ENCODE measurements at places on chromosomes 13 and 19. TPM values are rescaled to one million over a fixed set of nuclear protein-coding genes. Genes with fewer than 3 reads are reported as not detected.

GJB2 gene
- total RNA-seq: 5.3 TPM

DNA sequence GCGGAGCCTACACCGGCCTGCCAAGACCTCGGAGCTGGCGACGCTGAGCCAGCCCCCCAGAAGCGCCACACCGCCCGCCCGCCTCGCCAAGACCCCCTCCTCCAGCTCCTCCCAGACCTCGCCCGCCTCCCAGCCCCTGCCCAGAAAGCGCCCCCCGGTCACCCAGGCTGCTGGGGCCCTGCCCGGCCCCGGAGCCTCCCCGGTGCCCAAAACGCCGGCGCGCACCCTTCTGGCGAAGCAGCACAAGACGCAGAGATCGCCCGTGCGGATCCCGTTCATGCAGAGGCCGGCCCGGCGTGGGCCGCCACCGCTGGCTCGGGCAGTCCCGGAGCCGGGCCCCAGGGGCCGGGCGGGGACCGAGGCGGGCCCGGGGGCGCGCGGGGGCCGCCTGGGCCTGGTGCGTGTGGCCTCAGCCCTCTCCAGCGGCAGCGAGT lies 10.2 kb downstream of the C19orf25 start:
- no peak for DNase-seq

PROZ gene
- total RNA-seq: not detected

DNA sequence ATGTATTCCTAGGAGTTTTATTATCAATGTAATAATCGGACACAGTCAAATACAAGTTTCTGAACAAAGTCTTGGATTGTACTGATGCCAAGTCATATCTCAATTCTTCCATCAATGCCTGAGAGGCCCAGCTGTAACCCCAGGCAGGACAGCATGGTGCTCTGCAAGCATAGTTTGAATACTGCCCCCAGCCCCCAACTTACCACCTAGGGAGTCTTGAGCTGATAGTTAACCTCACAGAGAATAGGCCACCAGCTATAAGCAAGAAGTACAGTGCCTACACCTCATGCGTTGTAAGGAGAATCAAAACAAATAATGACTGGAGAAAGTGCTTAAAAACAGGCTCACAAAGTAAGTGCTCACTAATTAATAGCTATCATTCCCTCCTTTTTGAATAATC lies 2.7 kb downstream of the PROSER1 start:
- DNase-seq: no peak

- DNase-seq: peak; percentile 44
Observed at GRCh38 chr13:23558675-23559536, 11.3 kb upstream of the TNFRSF19 start.

DNA sequence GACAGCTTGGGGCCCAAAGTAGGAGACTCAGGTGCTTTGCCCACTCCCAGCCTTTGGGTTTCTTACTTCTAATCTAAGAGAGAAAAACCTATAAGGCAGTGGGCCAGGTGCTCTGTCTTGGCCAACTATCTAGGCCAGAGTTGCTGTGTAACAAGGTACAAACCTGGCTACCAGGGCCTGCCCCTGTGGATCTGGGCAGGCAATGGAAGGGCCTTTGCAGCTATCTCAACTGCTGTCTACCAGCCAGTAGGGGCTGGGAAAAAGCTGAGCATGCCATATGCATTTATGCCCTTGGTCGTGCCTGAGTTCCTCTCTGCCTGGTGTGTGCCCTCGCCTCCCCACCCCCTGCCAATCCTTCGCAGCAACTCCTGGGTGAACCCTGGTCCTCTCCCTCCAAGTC lies 16.7 kb upstream of the SERPINE3 start:
- DNase-seq: no peak

GRCh38 chr19:3061182-3062161 lies 823 bp downstream of the TLE5 start:
- DNase-seq: peak; percentile 78
